Pancreas (tissue), 10 donors: ENCODE measurements at places on chromosomes 4 and X. TPM values are rescaled to one million over a fixed set of nuclear protein-coding genes. Genes with fewer than 3 reads are reported as not detected.

CEP135 gene
- total RNA-seq: 2.5 TPM

MAGEA4 gene
- not detected for total RNA-seq

CHM gene
- 10.6 TPM for total RNA-seq

IL13RA1 gene
- total RNA-seq: 36.2 TPM

GRCh38 chr4:188989371-188989770, 850.1 kb downstream of the TRIML1 start:
- no peak for DNase-seq

- DNase-seq: no peak
Observed at GRCh38 chrX:41293269-41293668, 40.7 kb upstream of the DDX3X start.

DNA sequence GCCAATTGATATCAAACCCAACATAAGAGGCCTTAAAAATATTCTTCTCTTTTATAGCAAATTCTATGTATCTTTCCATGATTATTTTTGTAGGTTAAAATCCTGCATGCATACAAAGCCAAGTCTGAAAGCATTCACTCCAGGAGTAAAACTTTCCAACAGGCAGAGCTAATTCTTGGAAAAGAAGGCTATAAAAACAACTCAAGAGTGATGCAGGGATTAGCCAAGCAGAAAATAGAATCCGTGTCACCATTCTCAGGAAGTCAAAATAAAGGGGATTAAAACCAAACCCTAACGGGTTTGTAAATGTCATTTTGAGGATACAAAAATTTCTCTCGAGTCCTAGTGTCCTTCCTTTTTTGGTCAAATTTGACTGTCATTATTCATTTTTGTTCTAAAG, 412.4 kb downstream of the DMD start:
- no peak for DNase-seq

DNA sequence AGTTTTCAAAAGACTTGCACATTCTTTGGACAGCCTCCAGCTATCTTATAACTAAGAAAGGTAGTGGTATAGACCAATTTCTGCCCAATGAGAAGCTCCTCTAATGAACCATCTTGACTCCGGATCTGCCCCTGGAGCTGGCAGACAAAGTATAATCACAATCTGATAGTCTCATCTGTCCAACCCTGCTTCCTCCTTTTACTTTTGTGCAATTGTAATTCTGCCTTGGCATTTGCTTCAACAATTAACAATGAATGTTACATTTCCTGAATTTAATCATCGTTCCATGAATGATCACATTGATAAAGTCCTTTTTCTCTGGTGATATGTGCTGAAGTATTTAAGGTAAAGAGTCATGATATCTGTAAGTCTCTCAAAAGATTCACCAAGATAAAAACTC, 27.8 kb downstream of the FRYL start:
- DNase-seq: no peak

- DNase-seq: no peak
Observed at GRCh38 chrX:21735038-21735767, 22.7 kb downstream of the SMPX start.

GRCh38 chr4:4388311-4388790, 1.4 kb downstream of the NSG1 start:
- DNase-seq: no peak

DNA sequence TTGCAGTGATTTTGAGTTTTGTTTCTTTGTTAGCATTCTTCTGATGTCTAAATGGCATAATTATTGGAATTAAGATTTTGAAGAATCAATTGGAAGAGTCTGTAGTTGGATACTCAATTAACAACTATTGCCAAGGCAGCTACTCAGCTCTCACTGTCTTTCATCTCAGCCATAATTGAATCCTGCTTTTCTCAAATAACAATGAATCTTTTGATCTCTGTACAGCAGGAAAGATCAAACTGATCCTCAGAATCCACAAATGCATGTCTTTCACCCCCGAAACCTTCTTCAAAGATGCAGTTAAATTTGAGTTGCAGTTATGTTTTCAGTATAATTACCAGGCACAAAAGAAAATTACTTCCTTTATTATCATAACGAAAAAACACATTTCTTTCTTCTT, 86.2 kb downstream of the MAD2L1 start:
- DNase-seq: no peak

GRCh38 chrX:71052721-71053120, 15.4 kb downstream of the SNX12 start:
- no peak for DNase-seq

DNA sequence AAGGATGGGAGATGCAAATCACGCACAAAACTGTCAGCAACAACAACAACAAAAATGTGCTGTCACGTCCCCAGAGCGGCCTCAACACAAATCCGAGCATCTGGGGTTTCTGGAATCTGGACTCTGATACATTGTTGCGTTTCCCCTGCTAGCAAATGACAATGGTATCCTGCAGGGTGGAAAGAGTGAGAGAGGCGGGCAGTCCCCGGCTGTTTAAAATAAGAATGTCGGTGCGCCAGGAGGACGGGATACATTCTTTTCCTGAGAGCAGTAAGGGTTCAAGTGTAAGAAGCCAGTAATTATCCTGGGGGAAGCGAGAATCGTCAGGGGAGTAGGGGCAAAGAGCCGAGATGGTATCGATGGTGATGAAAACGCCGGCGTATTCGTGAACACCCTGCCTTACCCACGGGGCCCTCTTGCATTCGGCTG, 310.2 kb downstream of the ASMT start:
- no peak for DNase-seq

GRCh38 chr4:97646997-97647396, 496.3 kb downstream of the STPG2 start:
- DNase-seq: no peak

GRCh38 chr4:158169506-158169905, 3.3 kb downstream of the GASK1B start:
- DNase-seq: no peak

- no peak for DNase-seq
Observed at GRCh38 chr4:183392377-183392776, 52.1 kb upstream of the CDKN2AIP start.
